ENCODE measurements at places on chromosomes 7 and 10.

- no peak for DNase-seq
These were observed 14.3 kb downstream of the HKDC1 start for GRCh38 chr10:69234447-69234846.

DNA sequence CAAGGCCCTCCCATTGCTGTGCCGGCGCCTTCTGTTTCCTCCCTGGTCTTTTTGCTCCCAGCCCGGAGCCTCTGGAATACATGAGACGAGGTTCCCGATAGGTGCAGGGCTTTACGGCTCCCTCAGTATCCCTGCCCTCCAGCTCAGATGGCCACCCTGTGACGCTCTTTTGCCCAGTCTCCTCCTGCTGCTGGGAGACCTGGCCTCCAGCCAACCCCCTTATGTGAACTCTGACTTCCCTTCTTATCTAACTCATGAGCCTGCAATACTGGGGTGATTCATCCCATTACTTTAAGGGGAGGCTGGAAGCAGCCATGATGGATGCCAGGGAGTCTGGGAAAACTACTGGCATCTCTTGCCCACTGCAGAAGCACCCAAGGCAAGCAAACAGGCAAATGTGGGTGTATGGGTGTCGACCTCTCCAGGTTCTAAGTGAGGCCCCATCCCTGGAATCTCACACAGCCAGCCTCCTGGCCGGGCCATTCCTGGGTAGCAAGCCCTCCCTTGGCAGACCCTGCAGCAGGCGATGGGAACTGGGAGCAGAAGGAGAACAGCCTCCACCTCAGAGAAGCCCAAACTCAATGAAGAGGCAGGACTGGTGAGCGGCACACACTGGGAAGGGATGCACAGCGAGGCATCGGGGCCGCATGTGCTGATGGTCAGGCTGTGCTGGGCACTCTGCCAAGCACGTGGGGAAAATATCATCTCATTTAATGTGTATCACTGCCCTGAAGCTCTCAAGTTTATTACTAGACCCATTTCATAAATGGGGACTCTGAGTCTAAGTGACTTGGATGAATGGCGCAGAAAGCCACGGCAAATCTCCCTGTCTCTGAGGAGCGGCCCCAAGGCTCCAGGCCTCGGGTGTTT is 97.5 kb downstream of the FAM53B start:
- peak; percentile 27 for DNase-seq

DNA sequence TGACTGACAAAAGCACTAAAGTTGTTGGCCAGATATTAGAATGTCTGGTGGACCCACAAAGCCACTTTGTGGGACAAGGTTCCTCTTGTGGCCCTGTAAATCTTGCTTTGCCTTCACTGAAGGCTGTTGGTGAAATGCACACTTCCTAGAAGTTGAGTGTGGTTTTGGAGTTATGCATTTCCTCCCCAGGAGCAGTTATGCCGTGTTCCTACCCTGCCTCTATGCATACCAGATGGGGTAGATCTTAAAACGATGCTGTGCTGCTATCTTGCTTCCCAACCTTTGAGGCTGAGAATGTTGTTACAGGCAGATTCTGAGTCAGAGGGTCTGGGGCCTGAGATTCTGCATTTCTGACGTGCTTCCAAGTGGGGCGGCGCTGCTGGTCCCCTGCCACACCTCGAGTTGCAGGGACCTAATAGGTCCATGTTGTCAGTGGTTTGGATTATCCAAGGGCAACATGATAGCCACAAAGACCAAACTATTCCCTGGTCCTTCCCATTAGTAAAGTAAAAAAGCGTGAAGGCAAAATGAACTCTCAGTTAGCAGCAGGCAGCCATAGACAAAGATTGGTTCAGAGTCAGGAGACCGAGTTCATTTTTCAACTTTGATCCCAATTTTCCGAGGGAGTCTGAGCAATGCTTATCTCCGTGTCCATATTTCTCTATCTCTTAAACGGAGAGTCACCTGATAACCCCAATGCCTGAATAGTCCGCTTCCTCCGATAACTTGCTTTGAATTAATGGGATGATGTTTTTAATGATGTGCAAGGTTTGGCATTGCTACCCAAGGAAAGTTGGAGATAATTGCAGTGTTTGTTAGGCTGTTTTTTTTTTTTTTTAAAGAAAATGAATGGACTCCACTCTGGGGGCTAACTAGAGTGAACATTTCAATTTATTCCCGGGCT is 55.8 kb downstream of the CDHR3 start:
- DNase-seq: no peak

- no peak for DNase-seq
These were observed 65.9 kb downstream of the FGFR2 start for GRCh38 chr10:121532292-121532864.

- no peak for DNase-seq
These were observed 13.2 kb downstream of the EPHA1 start for GRCh38 chr7:143395187-143396149.
